D341Med (cell line): ENCODE measurements at places on chromosomes 3 and 15.
A peak's percentile ranks its signal among the peaks of the same experiment; 100 is the strongest.

DNA sequence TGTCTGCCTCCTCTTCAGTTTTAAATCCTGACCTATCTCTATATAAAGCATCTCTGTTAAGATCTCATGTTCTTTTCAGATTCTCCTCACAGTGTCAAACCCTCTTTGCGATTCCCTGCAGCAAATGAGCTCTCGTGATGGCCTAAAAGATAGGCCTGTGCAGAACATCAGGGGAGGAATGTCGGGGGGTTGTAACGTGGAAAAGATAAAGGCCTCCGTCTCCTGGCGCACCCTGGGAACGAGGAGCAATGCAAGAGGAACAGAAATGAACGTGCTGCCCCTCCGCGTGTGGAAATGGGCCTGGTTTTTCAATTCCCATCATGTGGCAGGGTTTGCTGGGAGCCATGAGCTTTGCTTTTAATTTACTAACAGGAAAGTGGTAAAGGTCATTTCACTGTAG lies 285.0 kb upstream of the TPM1 start:
- DNase-seq: no peak

DNA sequence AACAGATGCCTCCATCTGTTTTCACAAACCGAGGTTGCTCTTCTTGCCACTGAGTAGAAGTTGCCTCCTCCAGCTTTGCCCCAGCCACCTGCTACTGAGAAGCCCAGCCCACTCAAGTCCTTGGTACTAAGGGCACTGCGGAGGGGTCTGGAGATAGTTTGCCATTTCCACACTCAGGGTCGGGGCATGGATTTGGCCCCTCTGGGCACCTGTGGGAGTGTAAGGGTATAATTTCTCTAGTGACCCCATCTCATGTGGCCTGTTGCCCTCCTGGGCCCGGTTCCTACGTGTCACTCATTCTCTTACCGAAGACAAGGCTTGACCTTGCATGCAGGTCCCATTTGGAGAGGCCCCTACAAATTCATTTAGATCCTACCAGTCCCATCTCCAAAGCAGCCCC lies 79.0 kb downstream of the THSD4 start:
- no peak for DNase-seq

DNA sequence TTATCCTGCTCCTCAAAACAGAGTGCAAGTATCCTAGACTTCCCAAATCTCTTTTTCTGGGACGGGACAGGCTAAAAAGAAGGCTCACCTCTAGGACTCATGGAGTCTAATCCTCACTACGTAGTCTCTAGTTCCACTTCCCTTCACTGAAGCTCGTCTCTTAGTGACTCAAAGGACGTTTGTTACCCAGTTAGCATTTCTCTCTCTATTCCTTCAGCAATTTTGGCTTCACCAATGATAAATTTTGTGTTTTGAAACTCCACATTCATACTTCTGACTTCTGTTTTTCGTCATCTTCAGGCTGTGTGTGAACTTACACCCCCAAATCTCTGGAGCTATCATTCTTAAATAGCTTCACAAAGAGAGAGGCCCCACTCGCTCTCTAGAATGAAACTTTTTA lies 627.1 kb downstream of the NAALADL2 start:
- no peak for DNase-seq

DNA sequence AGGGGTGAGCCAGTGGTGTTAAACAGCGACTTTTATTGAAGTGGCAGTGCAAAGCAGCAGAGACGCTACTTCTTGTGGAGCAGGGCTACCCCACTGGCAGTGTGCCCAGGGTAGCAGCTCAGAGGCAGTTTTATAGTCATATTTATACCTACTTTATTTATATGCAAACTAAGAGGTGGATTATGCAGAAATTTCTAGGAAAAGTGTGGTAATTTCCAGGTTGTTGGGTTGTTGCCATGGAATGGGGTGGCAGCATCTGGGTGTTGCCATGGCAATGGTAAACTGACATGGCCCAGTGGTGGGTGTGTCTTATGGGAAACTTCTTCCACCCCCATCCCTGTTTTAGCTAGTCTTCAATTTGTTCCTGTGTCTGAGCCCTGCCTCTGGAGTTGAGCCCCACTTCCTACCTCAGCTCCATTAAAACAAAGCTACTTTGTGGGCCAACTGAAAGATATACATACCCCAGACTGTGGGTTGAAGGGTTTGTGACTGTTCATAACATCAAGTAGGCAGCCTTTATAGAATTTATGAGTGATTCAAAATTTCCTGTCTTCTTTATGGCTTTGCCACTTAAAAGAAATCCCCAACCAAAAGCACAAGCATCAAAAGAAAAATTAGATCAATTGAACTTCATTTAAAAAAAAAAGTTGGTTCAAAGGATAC lies 60.3 kb downstream of the EBLN2 start:
- no peak for DNase-seq

GRCh38 chr3:197029511-197030167 lies at the start of gene MELTF:
Gene MELTF, minus strand, starts transcription at chr3:197029817. Its CDS starts 115 bp downstream, at chr3:197029702.
- peak; percentile 99 for DNase-seq

DNA sequence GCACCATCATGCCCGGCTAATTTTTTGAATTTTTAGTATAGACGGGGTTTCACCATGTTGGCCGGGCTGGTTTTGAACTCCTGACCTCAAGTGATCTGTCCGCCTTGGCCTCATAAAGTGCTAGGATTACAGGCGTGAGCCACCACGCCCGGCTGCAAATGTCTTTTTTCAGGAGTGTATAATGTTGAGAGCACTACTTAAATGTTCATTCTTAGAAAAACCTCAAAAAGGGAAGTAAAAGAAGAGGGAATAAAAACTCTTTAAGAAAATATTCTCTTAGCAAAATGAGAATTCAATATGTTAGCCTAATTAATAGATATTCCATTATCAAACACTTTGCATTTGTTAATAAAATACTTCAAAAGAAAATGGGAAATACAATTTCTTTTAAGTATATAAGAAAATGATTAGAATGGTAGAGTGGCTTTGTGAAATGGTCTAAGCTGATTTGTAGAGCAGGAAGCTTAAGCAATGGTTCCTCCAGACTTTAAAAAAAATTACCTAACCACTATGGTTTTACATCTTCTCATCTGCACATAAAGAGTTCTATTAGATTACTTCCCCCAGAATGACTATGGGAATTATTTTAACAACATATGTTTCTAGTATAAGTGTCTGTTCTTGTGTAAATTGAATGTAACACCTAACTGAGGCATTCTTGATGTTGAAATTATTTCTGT lies 226.7 kb upstream of the ALCAM start:
- DNase-seq: no peak

GRCh38 chr3:133490468-133491351 lies 82.8 kb upstream of the CDV3 start:
- DNase-seq: no peak

GRCh38 chr3:134775831-134776230 lies 19.2 kb upstream of the EPHB1 start:
- no peak for DNase-seq

GRCh38 chr3:180828723-180829408 lies 83.6 kb upstream of the FXR1 start:
- DNase-seq: no peak

DNA sequence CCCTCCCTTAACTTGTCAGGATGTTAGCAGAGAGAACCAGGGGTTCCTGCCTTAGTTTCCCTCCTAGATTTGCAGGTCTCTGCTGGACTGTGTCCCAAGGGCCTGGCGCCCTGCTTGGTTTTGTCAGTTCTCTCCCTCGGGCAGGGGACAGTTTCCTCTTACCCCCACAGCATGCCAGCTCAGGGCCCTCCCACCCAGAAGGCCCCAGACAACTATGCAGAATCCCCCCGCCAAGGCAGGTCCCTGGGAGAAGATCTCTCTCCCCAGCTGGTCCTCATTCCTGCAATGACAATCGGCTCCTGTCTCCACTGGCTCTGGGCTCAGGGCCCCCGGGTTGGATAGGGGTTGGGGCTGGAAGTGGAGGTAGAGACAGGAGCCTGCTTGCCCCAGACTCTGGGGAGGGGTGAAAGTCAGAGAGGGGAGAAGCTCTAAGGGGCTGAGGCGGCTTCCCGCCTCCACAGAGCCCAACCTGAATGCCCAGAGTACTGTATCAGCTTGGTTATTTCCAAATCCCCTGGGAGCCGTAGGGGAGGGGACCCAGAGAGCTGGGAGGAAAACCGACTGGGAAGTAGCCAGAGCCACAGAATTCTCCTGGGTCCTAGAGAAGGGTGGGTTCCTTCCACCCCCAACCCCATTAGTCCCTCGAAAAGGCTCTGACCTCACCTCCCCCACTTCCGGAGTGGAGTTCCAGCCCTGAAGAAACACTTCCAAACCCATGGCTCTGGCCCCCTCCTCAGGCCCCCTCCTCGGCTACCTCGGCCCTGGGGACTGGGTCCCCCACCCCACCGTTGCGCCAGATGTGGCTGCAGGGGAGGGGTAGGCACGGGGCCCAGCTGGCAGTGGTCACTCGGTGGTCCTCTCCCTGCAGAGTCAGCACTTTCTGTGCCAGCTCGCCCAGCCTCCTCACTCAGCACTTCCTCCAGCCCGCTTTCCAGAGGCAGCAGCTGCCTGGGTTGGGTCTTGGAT lies 3.8 kb upstream of the LOXL1 start:
- DNase-seq: no peak

DNA sequence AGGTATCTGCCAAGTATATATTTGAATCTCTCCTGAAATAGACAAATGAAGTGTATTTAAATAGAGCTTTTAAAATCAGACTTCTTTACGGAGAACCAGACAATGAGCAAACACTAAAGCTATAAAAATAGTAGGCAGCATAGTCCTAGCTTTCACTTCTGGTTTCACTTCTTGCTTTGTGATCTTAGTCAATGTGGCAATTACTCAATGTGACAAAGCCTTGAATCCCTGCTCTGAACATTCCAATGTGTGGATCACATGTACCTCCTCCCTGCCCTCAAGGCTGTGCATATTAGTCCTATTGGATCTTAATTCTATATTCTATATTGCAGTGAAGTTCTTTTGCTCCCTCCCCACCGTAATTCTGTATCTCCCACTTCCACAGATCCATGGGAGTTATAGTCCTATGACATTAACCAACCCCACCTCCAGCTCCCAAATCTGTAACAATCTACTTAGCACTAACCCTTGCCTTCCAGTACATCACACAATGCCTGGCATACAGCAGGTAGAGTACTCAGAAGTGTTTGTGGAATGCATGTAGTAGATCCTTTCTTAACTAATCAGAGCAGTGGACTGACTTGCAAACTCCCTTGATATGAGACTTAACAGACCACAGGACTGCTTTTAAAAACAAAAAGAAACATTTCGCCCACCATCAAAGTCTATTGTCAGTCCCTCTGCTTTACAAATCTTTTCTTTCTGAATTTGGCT lies 24.3 kb upstream of the CP start:
- no peak for DNase-seq

DNA sequence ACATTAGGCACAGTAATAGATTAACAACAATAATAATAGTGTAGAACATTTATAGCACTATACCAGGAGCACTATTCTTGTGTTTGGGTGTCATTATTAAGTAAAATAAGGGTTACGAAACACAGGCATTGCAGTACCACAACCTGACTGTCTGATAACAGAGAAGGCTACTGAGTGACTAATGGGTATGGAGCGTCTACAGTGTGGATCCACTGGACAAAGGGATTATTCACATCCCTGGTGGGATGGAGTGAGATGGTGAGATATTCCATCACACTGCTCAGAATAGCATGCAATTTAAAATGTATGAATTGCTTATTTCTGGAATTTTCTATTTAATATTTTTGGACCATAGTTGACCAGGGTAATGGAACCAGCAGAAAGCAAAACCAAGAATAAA lies 18.2 kb downstream of the MINDY4B start:
- no peak for DNase-seq

DNA sequence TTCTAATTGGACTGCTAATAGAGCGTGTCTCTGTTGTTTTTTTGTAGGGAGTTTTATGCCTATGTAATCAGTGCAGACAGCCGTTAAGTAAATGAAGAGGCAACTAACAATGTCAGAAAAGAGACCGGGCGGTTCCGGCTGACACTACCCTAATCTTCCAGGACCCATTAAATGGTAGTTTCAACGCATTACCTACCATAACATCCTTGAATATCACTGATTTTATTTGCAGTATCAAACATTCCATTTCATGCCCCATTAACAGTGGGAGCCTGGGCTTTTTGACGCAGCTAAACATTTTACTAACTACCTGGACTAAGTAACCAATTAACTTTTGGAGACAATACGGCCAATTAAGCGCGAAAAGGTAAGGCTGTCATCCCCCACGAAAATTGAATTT lies 832.9 kb upstream of the NR2F2 start:
- no peak for DNase-seq

- DNase-seq: peak; percentile 14
Measured at GRCh38 chr3:127180859-127181258, 12.1 kb upstream of the PRR23E start.

GRCh38 chr3:101810022-101810418 lies 31.0 kb downstream of the NXPE3 start:
- no peak for DNase-seq

DNA sequence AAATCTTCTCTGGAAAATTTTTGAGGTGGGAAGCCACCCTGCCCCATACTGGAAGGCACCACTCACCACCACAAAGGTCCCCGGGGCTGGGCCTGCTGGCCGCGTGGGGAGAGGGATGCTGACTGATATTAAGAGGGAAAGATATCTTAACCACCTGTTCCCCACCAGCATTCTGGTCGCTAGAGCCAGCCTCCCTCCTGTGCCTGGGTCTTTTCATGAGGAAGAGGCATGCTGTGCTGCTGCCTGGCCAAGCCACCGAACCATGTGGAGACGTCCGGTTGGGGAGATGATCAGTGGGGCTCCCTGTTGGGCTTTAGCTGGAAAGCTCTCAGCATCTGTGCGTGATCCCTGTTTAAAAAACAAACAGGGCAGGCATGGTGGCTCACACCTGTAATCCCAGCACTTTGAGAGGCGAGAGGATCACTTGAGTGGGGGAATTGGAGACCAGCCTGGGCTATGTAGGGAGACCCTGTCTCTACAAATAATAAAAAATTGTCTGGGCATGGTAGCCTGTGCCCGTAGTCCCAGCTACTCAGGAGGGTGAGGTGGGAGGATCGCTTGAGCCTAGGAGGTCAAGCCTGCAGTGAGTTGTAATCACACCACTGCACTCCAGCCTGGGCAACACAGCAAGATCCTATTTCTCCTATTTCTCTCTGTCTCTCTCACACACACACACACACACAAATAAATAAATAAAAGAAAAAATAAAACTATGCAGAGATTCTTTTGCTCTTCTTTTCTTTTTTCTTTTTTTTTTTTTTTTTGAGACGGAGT lies 1.0 kb downstream of the KLHL18 start:
- peak; percentile 56 for DNase-seq

- DNase-seq: peak; percentile 46
Measured at GRCh38 chr15:73601451-73602445, 31.4 kb downstream of the NPTN start.

DNA sequence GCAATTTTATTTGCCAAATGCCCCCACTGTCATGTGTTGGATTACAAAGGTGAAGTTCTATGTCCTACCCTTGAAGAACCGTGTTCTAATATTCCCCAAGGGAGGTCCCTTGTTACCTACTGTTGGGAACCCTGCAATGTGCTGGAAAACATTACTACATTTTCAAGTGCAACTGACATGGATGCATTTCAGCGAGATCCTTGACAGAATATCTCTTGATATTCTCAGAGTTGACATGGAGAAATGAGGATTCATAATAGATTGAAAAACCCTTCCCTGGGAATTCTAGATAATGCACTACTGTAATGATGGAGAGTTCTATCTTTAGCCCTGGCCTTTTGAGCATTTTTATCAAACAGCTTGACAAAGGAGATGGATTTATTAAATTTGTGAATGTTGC lies 397.4 kb downstream of the FEZF2 start:
- no peak for DNase-seq

- DNase-seq: no peak
Measured at GRCh38 chr3:133442518-133442917, 42.7 kb downstream of the BFSP2 start.
